ENCODE measurements at places on chromosomes 16 and 17.

DNA sequence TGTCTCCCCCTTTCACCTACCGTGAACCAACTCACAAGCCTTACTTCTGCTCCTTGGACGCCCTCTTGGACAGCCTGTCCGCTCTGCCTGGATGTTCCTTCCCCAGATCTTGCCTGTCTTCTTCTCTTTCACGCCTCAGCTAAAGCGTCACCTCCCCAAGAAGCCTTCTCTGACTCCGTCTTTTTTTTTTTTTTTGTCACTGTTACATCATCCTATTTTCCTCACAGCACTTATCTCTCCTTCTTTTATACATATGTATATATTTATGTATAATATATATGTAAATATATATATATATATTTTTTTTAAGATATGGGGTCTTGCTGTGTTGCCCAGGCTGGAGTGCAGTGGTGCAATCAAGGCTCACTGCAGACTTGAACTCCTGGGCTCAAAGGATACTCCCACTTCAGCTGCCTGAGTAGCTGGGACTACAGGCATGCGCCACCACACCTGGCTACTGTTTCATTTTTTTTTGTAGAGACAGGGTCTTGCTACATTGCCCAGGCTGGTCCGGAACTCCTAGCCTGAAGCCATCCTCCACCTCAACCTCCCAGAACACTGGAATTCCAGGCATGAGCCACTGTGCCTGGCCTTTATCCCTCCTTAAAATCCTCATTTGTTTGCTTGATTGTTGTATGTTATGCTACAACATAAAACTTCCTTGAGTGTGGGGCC lies 16.5 kb upstream of the AKTIP start:
- DNase-seq, result no peak

DNA sequence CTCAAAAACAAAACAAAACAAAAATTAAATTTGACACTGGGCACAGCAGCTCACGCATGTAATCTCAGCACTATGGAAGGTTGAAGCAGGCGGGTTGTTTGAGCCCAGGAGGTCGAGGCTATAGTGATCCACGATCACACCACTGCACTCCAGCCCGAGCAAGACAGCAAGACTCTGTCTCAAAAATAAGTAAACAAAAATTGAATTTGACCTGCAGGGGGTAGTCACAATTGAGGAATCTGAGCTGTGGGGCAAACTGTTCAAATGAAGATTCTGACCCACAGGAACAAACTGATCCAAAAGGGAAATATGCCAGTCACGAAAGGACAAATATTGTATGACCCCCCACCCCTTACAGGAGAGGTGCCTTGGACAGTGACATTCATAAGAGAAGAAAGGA lies 29.8 kb downstream of the ANKRD11 start:
- no peak for DNase-seq

- peak; percentile 36 for DNase-seq
Measured at GRCh38 chr16:16992975-16993765, 477.6 kb downstream of the XYLT1 start.

GRCh38 chr17:75906143-75906884 lies 1.6 kb upstream of the MRPL38 start:
- DNase-seq, result no peak

DNA sequence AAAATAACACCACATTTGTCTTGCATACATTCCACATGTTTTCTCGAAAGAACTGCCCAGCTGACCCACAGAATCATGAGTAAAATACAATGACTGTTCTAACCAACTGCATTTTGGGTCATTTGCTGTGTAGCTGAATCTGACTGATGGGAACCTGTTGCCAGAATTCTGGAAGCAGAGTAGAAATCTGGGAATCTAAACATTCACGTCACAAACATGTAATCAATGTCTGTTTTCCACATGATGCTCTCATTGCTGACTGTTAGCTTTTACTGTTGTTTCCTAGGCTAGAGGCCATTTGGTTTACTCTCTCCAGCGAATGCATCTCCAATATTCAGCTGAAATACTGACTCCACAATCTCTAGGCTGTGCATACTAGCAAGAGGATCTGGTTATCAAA lies 710.1 kb downstream of the KCNJ2 start:
- no peak for DNase-seq

- no peak for DNase-seq
Measured at GRCh38 chr17:39538866-39539265, 68.9 kb downstream of the NEUROD2 start.

GRCh38 chr17:4301066-4301465 lies 37.3 kb upstream of the ANKFY1 start:
- DNase-seq, result no peak

GRCh38 chr16:89019511-89019910 lies 42.5 kb upstream of the CBFA2T3 start:
- no peak for DNase-seq

DNA sequence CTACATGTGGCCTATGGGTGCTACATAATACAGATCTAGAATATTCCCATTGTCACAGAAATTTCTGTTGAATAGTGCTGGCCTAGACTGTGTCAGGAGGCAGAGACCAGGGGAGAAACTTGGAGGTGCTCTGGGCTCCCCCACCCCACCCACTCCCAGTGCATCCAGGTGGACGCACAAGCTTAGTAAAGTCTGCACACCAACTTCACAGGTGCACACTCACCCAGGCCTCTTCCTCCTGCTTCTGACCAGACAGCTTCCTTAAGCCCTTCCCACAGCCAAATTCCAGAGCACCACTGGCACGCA lies 7.6 kb upstream of the CNP start:
- no peak for DNase-seq

GRCh38 chr16:89742948-89743347 lies 21.6 kb downstream of the ZNF276 start:
- no peak for DNase-seq

- DNase-seq, result no peak
Measured at GRCh38 chr16:25126820-25127232, 15.3 kb downstream of the LCMT1 start.

DNA sequence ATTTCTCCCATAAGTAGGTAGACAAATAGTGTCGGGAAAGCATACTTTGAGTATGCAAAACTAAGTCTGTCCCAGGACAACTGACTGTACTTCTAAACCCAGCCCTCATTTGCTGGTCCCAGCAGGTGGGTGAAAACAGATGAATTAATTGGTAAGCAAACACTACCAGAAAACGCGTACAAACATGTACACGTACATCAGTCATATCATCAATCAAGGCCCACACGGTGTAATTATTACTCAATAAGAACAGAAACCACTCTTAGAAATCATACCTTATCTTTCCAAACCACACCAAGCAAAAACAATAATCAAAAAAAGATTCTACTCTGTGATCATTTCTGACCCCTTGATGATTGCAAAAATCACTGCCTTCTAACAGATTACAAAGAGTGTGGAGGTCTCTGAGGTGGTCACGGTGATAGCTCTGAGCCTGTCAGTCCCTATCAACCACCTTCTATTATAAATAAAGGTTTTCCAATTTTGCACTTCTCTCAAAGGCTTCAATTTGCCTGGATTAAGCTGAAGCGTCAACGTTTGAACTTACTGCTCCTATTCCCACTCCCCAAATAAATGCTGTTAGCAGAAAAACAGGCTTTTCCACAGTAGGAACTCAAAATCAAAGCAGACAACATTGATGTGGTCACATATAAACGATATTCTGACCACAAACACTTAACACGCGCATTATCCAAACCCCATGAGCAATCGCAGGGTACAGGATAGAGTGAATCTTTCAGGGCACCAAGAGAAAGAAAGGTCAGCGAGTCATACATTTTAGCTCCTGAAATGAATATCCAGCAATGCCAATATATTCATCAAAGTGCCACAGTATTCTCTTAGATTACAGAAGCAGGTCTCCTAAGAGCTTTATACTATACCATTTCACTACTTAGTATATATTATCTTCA lies 211.9 kb downstream of the STX8 start:
- DNase-seq, result no peak

DNA sequence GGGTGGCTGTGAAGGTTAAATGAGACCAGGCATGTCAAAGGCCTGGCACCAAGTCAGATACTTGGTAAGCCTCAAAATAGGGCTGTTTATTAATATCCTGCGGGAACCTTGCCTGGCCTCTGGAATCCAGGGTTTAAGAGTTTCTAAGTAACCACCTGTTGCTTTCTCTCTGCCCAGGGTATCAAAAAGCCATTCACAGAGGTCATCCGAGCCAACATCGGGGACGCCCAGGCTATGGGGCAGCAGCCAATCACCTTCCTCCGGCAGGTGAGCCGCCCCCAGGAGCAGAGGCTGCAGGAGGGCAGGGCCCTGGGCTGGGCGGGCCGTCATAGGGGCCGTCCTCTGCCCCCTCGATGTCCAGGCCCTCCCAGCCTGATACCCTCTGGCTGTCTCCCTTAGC lies 13.3 kb downstream of the GPT2 start:
- DNase-seq, result no peak

DNA sequence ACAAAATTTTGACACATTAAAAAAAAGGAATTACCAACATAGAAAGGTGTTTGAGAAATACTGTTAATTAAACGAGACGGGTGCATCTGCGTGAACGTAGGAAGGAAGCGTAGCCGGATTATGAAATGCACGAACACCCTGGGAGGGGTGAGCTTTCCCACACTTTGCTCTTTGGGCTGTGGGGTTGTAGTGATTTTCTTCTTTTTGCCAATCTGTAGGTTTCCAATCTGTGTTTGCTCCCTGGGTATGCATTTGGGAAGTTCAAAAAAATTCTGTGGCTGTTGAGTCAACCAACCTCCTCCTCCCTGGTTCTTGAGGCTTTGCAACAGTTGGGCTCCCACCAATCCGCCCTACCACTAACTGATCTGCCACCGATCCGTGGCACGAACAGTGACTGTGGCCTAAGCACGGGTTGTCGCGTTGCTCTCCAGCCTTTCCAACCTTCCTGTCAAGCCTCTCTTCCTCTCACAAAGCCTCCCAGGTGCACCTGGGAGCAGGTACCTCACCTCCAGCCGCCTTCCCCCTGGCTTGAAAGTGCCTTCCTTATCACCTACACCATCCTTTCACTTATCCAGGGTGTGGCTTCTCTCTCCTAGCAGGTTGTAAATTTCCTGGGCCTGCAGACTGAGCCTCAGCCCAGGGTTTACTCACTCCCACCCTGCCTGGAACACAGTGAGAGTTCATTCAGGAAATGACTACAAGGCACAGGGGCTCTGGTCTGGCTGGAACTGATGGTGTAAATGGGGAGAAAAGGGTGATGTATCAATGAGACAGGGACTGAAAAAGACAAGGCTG lies 16.6 kb downstream of the RTN4RL1 start:
- no peak for DNase-seq

GRCh38 chr17:29591737-29592608 lies 959 bp upstream of the ANKRD13B start:
- DNase-seq, result peak; percentile 99

DNA sequence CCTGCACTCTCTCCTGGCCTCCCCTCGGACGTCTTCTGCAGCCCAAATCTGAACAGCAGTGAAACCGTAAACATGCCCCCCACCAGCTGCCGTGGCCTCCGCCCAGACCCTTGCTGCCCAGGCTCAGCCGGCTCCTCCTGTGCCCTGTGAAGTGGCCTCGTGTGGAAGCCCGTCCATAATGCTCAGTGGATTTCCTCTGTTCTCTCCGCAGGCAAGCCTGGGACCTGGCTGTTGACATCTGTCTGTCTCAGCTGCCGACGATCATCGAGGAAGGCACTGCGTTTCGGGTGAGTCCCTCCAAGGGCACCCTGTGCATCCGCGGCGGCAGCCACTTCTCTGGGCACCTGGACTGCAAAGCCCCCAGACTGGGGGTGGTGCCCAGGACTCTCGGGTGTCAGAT lies 153.9 kb upstream of the CHMP6 start:
- no peak for DNase-seq

DNA sequence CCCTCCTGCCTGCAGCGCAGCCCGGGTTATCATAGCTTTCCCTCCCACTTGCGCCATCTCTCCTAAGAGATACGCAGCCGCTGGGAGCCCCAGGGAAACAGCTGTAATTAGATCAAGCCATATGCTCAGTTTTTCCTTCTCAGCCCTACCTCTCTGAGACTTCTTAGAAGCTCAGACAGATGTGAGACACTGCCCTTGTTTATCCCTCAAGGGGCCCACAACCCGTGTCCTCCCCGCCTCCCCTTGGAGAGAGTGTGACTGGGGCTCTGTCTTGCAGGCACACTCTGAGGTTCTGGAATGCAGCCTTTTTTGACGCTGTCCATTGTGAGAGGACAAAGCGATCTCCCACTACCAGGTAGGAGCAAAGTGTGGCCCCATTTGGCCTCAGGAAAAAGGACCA lies 31.2 kb downstream of the CIBAR2 start:
- no peak for DNase-seq

DNA sequence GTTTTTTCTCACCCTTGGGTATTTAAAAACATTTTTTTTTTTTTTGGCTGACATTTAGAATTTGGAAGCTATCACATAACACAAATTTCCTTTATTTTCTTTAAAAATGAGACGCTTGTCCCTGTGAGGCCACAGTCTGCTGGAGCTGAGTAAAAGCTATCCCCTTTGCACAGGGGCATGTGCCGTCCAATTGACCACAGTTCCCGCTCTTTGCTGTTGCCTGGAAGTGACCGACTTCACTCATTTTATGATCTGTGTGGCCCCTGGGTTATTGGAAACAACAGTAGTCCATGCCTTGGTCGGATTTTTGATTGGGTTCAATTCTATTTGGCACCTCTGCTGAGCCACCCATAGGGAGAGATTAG lies 405.0 kb downstream of the CPPED1 start:
- no peak for DNase-seq

GRCh38 chr16:14263011-14263410 lies 191.9 kb downstream of the MRTFB start:
- DNase-seq, result no peak

DNA sequence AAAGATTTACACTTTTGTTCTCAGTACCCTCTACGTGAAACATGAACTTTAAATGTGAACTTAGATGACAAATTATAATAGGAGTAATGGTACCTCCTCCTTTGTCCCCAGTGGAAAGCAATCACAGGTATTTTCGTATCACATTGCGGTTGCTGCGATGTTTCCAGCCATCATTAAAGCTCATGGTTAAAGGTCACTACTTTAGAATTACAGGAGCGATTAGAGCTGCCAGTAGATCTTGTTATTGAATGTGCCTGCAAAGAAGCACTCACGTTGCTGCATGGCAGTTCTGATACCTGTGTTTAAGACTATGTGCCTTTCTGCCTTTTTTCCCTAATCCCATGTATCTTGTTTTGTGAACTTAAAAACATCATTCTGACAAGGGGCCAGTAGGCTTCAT lies 301.0 kb downstream of the CPPED1 start:
- no peak for DNase-seq

- no peak for DNase-seq
Measured at GRCh38 chr16:75486014-75486675, 9.1 kb downstream of the CHST6 start.

All from nephron progenitor cell (in vitro differentiated cells).